GM23338 (cell line): ENCODE measurements at places on chromosomes 4 and X.
A peak's percentile ranks its signal among the peaks of the same experiment; 100 is the strongest.

DNA sequence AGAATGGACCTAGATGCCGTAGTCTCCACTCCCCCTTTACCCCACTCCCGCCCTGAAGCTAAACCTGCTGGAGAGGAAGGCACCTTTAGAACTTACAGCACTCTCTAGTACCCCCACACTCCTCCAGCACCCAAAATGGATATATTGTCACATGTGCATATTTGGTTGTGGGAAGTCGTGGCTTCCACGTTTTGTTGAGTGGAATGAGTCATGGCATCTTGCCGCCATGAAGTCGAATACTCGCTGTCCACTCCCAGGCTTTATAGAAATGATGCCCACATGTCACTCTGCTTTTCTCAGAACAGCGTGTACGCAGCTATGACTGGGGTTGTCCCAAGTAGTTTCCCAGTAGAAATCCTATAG is 545 bp downstream of the ABCE1 start:
- no peak for DNase-seq

DNA sequence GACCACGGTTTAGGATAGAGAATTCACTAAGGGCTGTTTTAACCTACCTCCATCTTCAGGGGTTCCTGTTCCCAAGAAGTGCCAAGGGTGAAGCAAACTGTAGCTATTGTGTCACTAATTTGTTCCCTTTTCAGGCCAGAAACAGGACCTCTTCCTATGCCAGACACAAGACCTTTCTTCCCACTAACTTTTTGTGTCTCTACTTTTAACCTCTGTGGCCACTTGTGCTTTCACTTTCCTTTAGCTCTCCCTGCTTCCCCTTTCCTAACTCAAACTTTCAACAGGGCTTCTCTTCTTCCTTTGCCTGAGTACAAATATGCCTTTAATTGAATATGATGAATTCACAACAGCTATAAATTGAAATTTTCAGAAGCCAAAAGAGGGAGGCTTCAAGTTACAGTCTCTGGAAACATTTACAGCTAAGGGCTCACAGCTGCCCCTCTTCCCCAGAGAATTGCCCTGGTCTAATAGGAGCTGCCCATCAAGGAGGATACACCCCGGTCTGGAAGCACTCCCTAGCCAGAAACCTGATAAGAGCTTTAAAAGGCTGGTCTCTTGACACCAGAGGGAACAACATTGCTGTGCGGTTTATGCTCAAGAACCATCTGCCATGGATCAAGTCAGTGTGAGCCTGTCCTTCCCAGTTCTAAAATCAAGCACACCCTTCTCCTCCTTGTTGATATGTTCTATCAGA is 61.7 kb upstream of the PLS3 start:
- no peak for DNase-seq

- DNase-seq, result no peak
These were observed 12.8 kb downstream of the HTT start for GRCh38 chr4:3087115-3087797.

- no peak for DNase-seq
These were observed 47.3 kb downstream of the JAKMIP1 start for GRCh38 chr4:6152869-6153705.

DNA sequence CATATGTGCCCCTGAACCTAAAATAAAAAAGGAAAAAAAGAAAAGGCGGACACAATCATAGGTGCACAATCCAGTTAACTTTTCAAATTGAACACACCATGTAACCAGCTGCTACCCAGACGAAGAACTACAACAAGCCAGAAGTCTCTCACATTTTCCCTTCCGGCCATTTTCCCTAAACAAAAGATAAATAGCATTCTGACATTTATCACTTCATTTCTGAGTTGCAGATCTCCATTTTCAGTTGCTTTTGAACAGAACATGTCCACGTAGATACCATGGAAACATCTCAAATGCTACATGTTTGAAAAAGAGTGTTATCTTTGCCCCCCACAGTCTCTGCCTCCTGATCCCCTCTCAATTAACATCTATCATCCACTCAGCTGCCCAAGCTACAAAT is 29.2 kb upstream of the CABS1 start:
- DNase-seq, result no peak

- peak; percentile 71 for DNase-seq
These were observed at the start of gene SGCB for GRCh38 chr4:52038103-52038912. TSS of gene SGCB (minus strand) at chr4:52038299. CDS start at chr4:52038259, 40 bp downstream.

DNA sequence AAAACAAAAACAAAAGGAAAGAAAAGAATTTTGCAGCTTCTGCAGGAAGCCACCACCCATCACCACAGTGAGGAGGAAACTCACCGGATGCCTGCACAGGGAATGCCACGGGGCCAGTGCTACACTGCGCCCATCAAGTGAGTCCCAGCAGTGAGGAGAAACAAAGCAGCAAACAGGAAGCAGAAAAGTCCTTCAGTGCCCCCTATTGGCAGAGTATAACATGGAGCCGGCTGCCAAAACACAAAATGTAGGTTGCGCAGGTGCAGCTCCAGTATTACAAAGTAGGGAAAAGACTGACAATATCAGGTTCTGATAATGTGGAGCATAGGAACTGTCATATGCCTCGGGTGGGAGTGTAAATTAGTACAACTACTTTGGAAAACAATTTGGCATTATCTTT is 23.3 kb upstream of the SCML2 start:
- peak; percentile 72 for DNase-seq

- DNase-seq, result no peak
These were observed 56.9 kb downstream of the SMAD1 start for GRCh38 chr4:145538596-145538995.

- no peak for DNase-seq
These were observed 383.5 kb downstream of the KLHL4 start for GRCh38 chrX:87901060-87901459.

GRCh38 chr4:1752284-1753041 is 31.1 kb downstream of the TACC3 start:
- peak; percentile 59 for DNase-seq

DNA sequence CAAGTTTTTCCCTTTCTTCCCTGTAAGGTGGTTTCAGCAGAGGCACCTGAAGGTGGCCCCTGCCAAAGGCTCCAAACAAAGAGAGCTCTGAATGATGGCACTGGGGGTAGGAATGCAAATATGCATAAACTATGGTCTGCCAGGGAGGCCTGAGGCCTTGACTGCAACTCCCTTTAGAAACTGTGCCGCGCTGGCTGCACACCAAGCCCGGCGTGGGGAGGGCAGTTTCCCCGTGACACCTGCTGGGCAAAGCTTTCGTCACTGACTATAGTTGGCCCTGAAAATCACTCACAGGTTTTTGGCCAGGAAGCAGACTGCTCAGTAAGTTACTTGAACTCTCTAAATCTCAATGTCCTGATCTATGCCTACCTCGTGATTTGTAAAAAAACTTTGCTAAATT is 97.8 kb upstream of the ATOH1 start:
- DNase-seq, result peak; percentile 21

- DNase-seq, result peak; percentile 53
These were observed 84.0 kb downstream of the NAA11 start for GRCh38 chr4:79241846-79242245.

- DNase-seq, result no peak
These were observed 577.2 kb upstream of the AADAT start for GRCh38 chr4:170666909-170667308.

DNA sequence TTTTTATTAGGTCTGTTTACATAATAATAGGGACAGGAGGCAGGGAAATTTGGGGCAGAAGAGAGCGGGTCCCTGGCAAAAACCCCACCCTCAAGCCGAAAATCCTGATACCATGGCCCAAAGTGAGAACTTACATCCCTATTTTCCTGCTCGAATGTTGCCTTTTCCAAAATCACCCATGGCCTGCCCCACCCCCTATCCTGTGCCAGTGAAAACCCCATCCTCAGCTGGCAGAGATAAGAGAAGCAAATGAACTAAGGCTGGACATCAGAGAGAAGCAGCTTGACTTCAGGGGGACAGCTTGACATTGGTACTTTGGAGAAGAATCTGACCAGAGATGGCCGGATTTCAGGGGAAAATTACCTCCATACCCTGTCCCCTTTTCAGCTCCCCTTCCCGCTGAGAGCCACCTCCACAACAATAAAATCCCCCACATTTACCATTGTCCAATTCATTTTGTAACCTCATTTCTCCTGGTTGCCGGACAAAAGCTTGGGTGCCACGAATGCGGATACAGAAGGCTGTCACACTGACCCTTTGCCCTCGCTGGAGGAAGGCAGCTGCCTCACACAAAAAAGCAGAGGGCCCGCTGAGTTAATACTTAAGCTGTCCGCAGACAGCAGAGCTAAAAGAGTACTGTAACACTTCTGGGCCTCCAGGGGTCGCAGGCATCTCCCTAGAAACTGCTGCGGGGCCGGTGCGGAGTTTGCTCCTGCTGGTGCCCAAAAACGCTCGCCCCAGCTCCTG is 196.2 kb downstream of the SNCA start:
- DNase-seq, result peak; percentile 96

- peak; percentile 60 for DNase-seq
These were observed 605 bp downstream of the ANXA5 start for GRCh38 chr4:121696170-121696580.

DNA sequence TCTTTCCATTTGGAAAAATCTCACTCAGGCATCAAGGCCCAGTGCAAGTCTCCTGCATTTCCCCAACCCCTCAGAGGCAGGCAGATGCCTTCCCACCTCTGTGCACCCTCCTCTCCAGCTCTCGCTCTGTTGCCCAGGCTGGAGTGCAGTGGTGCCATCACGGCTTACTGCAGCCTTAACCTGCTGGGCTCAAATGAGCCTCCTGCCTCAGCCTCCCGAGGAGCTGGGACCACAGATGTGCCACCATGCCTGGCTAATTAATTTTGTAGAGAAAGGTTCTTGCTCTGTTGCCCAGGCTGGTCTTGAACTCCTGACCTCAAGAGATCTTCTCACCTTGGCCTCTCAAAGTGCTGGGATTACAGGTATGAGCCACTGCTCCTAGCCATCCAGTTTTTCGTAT is 95.8 kb downstream of the NHSL2 start:
- no peak for DNase-seq

- DNase-seq, result no peak
These were observed 149.3 kb downstream of the PALLD start for GRCh38 chr4:168646001-168646768.

- DNase-seq, result no peak
These were observed 2.6 kb upstream of the HPGDS start for GRCh38 chr4:94345266-94345665.
